D721Med (cell line): ENCODE measurements at places on chromosomes 2 and 18.

DNA sequence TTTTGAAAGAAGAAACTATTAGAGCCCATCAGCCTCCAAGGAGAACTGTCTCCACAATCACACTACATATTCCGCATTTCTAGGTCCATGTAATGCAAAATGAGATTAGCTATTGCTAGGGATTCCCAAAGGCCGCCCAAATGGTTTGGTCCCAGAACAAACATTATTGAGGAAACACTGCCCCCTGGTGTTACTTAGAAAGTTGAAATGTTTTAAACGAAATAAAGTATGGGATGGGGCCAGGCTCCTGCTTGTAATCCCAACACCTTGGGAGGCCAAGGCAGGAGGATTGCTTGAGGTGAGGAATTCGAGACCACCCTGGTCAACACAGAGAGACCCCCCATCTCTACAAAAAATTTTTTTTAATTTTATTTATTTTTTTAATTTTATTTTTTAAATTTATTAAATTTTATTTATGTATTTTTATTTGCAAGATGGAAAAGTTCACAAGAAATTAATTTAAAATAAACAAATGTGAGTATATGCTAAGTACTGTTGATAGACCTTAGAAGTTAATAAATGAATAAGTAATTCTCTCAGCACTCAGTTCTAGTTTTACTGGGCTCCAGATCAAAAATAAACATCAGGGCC lies 5.5 kb downstream of the NHEJ1 start:
- peak; percentile 42 for DNase-seq

DNA sequence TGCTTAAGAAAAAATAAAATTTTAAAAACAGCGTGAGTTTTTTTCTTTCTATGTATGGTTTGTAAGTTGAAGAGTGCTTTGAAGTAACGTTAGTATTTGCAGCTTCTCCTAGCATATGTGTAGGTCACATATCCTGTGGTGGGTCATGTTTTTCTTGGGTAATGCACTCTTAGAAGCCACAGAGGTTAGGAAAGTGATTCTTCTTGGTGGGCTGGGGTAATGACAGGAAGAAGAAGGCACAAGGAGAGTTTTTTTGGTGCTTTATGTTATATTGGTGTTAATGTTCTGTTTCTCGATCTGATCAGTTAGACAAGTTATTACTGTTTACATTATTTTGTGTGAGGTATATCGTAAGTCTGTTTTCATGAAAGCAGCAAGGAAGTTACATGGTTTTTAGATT lies 109.0 kb downstream of the ICA1L start:
- DNase-seq, result no peak

- no peak for DNase-seq
These were observed 5.5 kb upstream of the TSPYL6 start for GRCh38 chr2:54261537-54261936.

- no peak for DNase-seq
These were observed 9.3 kb downstream of the GPN1 start for GRCh38 chr2:27638037-27638637.

DNA sequence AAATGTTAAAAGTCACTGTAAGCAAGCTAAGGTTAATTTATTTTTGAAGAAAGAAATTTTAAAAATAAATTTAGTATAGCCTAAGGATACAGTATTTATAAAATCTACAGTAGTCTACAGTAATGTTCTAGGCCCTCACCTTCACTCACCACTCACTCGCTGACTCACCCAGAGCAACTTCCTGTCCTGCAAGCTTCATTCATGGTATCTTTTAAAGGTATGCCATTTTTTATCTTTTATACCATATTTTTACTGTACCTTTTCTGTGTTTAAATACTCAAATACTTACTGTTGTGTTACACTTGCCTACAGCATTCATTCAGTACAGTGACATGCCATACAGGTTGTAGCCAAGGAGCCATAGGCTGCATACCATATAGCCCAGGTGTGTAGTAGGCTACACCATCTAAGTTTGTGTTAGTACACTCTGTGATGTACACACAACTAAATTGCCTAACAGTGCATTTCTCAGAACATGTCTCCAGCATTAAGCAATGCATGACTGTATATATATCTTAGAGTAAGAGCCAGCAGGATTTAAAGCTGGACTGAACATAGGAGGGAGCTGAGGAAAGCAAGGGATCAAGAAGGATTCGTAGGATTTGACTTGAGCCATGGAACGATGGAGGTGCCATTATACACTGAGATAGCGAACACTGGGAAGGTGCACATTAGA lies 83.1 kb upstream of the KLF7 start:
- DNase-seq, result no peak

DNA sequence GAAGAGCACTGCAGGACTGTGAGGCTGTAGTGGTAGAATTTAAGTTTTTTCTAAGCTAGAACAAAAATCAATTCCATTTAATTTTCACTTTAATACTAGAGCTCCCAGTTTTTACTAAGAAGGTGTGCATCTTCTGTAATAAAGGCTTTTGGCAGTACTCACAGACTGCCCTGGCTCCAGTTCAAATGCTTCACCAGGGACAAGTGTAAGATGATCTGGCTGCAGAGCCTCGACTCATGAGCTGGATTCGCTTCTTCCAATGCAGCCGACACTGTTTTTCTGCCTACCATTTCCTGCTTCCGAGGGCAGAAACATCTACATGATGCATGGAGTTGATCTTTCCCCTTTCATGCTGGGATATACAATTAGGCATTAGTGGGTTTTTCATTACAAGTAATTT lies 87.0 kb downstream of the FARSB start:
- no peak for DNase-seq

DNA sequence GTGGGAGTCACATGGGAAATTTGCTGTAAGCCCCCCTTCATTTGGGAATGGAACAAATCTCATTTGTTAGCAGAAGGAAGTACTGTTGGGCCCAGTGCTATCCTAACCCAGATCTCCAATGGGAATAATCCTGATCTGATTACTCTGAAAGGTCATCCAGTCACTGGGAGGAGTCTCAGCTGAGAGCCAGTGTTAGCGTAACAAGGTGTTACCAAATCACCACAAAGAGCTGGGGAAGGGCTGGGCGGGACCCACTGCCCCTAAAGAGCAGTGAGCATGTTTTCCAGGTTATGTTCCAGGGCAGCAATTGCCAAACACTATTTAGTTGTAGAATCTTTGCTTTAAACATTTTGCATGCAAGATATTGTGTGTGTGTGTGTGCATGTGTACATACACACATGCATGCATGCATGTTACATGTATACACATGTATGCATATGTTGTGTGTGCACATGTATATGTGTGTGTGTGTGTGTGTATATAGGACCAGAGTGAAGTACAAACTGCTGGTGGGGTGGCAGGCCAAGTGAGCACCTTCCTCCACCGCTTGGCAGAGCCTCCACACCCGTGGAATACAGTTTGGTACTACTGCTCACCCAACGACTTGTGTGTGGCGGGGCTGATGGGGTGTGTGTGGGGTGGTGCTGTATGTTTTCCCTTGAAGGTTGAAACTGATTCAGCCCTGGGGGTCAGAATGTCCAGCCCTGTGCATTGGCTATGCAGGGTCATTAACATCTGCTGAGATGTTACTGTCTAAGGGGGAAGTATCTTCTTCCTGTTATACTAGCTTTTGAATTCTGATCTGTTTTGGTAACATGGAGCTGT lies 15.2 kb downstream of the INPP5D start:
- DNase-seq, result no peak

DNA sequence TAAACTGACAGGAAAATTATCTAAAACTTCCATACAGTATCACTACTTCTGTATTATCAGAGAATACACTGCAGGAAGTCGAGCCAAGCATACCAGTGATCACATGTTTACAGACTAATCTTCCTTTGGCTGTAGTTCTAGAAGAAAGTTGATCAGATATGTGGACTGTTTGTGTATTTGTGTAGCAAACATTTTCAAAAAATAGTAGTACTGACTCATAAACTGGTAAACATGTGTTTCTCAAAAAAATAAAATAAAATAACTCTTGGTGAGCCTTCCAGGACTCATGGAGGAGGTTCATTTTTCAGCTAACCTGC lies 148.9 kb upstream of the SLC39A10 start:
- DNase-seq, result no peak

GRCh38 chr2:429575-430254 lies 141.8 kb upstream of the ALKAL2 start:
- DNase-seq, result no peak

DNA sequence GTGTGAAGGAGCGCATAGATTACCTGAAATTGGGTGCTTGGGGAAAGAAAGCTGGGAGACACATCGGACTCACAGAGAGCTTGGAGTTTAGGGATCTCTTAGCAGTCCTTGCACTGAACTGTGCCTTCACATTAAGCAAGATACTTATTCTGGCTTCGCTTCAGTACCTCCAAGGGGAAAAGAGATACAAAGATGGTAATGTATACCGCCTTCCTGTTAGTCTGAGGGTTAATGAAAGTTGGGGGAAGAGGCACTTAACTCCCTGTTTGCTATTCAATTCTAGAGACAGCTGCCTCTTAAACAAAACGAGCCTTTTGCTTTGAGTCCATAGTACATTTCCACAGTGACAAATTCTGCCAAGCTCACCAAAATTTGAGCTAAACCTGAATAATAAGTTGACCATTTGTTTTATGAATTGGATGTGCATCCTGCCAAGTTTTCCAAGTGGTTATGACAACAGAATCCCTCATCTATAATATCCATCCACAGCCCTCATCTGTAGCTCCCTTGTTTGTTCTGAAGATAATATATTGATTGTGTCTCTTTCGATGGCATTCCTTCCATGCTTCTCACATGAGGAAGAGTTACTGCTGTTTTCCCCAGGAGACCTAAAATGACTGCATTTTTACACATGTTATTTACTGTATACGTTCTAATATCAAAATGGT lies 287.1 kb upstream of the ATP5MC3 start:
- DNase-seq, result no peak

- DNase-seq, result no peak
These were observed 229.2 kb upstream of the TFPI start for GRCh38 chr2:187783446-187783845.

GRCh38 chr2:127149384-127149783 lies 42.4 kb upstream of the BIN1 start:
- DNase-seq, result no peak

DNA sequence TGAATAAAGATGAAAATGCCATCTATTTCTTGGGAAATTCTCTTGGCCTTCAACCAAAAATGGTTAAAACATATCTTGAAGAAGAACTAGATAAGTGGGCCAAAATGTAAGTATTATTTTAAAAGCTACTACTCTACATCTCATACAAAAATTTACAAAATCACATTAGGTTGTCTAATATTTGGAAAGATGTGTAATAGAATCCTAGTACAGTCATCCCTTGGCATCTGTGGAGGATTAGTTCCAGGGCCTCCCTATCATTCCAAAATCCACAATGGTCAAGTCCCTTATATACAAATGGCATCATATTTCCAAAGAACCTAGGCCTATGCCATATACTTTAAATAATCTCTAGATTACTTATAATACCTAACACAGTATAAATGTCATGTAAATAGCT lies 41.2 kb downstream of the KYNU start:
- no peak for DNase-seq

DNA sequence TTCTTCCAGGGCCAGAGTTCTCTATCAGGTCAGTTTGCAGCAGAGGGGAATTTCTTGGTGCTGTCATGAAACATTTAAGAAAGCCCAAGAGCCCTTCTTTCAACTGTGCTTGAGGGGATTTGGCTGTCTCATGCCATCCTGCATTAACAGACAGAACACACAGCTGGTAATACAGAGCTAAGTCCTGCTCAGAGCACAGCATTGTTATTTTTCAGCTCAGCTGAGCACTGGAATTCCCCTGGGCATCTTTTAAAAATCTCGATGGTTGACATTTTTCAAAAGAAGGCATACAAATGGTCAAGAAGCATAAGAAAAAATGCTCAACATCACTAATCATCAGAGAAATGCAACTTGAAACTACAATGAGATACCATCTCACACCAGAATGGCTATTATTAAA lies 14.9 kb upstream of the IL1R2 start:
- DNase-seq, result no peak

GRCh38 chr2:222452422-222452950 lies 28.1 kb downstream of the SGPP2 start:
- no peak for DNase-seq

DNA sequence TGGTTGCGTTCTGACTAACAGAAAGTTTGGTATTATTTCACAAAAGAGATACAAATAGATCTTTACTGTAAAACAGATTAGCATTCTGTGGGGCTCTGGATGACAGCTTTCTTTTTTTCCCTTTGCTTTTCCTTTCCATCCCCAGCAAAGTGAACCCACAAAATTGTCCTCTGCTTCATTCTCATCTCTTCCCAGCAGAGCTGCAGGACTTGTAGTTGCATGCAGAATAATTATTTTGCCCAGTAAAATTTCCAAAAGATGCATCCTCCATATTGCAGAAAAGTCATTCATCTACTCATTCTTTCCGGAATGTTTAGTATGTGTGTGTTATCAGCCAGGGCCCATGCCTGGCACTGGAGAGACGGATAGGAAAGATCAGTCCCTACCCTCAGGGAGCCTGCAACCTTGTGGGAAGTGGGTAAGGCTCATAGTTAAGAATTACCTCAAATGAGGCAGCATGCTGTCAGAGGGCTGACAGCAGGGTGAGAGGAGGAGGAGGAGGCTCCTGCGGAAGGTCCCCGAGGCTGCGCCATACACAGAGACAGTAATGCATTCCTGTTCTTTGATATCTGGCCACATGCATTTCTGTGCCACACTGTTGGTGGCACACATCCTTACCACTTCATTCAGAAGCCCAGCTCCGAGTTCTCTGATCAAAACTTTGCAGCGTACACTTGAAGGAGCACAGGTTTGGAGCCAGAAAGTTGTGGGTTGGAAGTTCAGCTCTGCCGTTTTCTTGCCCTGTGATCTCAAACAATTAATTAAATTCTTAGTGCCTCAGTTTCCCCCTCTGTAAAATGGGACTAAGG lies 225.4 kb downstream of the MYCN start:
- no peak for DNase-seq

DNA sequence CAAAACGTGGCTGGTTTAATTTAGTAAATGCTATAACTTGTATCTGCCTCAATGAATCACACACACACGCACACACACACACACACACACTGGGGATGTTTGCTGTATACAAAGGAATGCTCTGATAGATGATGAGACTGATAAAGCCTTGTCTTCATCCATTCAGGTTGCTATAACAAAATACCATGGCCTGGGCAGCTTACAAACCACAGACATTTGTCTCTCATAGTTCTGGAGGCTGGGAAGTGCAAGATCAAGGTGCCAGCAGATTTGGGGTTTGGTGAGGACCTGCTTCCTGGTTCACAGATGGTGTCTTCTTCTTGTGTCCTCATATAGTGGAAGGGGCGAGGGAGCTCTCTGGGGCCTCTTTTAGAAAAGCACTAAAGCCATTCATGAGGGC lies 149.5 kb upstream of the HDAC4 start:
- DNase-seq, result no peak
